ENCODE measurements at places on chromosomes 4 and X.

DNA sequence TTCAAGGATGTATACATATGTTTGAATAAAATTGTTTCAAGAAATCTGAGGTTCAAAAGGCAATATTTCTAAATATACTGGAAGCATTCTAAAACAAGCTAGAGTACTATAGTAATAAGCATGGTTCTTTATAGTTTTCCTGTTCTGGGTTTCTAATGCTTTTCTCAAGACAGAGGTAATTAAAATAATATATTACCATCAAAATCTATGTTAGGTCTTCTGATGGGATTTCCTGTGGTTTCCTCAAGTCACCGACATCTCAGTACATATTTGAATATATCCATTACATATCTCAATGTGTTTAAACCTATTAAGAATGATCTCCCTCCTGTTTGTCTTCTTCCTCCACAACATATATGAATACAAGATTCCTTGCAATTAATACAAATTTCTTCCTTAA, 25.6 kb downstream of the ARSJ start:
- no peak for DNase-seq

- DNase-seq: peak; percentile 35
Measured at GRCh38 chrX:133444952-133445831, 29.9 kb upstream of the GPC4 start.

DNA sequence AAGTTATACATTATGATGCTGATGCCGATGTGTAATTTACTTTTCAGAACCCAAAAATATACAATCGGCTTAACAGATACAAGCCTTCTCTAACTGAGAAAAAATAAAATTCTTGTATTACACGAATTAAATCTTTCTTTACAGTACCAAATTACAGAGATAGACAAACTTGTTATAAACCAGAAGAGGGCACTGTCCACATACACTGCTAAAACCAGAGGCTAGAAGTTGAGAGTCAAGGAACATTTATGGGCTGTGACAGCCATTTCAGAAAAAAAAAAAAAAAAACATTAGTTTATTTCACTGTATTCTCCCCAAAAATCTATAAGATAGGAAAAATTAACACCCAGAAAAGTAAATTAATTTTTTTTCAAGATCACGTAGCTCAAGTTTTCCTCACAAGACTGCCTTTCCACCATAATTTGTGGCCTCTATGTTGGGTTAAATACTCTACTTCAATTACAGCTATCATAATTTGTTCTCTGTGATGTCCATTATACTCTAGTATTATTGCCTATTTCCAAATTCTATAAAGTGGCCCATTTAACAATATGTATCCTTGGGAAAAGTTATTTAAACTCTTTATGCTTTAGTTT, 12.0 kb downstream of the EREG start:
- peak; percentile 56 for DNase-seq

GRCh38 chr4:151664289-151664688, 96.5 kb downstream of the GATB start:
- DNase-seq: no peak

DNA sequence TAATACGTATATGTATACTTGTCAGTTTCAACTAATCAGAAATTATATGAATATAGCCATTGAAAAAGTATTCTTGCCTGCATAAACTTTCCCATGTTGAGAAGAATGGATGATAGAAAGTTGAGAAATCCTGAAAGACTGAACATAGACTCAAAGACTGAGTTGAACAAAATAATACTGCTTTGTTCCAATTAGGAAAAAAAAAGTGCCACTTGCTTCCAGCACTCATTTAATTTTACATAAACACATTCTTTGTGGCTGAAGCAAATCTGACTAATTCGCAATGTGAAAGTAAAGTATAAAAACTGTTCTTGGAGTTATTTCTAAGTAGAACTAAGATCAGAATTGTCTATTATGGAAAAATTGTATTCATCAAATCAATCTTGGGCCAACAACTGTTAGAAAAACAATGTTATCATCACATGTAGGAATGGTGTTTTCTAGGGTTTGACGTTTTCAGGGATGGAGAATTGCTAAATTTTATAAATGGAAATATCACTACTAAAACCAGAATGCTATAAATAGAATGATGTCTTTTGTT, 2334.6 kb downstream of the PCDH7 start:
- no peak for DNase-seq

- no peak for DNase-seq
Measured at GRCh38 chr4:53161787-53162433, 204.0 kb downstream of the SCFD2 start.

GRCh38 chr4:41514766-41515481, 23.0 kb upstream of the LIMCH1 start:
- DNase-seq: peak; percentile 89

GRCh38 chrX:20374900-20375438, 108.3 kb upstream of the RPS6KA3 start:
- peak; percentile 89 for DNase-seq

DNA sequence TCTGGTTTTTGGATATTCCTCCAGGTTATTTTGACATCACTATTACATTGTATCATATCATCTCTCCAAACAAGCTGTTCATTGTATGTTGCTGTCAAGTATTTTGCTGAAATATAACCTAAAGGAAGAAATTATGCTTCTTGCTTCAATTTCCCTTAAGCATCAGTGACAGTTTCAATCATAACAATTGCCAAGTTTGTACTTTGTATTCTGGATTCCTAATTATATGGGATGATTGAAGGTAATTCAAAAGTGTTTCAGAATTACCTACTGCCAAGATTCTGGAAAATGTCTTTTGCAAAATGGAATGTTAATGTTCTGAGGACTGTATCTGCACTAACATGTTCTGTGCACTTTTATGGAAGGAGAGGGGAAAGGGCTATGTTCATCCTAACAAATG, 228.7 kb downstream of the PRDM5 start:
- no peak for DNase-seq

GRCh38 chr4:103098341-103098740, 1.3 kb downstream of the BDH2 start:
- DNase-seq: no peak

- DNase-seq: no peak
Measured at GRCh38 chr4:128141866-128142265, 80.8 kb downstream of the LARP1B start.

DNA sequence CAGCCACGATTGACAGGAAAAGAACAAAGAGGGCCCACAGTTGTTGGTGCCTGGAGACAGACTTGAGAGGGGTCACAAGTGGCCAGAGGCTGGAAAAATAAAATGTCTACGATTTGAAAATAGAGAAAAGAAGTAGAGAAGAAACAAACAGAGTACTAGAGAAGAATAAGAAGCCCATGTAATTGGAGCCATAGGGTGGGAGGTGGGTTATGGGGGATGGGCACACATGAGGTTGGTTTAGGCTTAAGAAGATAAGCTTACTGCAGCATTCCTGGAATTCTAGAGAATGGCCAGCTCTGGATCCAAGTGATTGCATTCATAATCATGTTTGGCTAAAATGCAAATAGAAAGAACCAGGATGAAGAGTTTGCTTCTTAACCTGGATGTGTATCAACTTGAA, 210.7 kb downstream of the MAML3 start:
- DNase-seq: no peak

DNA sequence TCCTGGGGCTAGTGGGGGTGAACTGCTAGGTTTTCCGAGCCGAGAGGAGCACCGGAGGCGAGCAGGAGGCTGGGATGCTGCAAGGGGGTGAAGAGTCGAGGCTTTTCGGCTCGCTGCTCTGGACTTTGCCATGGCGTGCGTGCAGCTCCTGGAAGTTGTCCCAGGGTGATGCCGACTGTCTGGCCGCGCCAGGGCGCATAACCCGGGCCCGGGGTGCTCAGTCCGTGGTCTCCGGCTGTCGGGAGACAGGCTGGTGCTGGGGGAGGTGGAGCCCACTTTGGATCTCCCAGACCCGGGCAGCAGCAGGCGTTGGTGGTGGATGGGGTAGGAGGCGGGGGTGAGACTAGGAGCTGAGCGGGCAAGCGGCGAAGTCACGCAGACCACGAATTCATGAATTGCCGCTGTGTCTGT, 793 bp downstream of the GRIA3 start:
- no peak for DNase-seq

GRCh38 chr4:110518889-110519490, 43.0 kb downstream of the ENPEP start:
- DNase-seq: peak; percentile 23

DNA sequence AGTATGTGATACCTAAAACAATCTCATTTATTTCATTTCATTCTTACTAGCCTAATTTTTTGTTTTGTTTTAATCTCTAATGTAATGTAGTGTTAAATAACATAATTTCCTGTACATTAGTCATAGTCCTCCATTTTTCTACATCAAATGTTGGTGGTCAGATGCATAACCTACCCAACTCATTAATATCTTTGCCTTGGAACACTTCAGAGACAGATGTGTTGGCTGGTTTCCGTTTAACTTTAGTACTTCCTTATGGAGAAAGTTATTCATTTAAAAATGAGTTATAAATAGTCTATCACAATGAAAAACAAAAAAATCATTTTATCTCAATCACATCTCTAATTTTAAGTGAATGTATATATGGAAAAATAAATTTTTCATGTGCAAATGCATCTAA, 190.2 kb downstream of the ANTXR2 start:
- DNase-seq: no peak

- DNase-seq: no peak
Measured at GRCh38 chrX:48793935-48794334, 7.5 kb downstream of the GATA1 start.

DNA sequence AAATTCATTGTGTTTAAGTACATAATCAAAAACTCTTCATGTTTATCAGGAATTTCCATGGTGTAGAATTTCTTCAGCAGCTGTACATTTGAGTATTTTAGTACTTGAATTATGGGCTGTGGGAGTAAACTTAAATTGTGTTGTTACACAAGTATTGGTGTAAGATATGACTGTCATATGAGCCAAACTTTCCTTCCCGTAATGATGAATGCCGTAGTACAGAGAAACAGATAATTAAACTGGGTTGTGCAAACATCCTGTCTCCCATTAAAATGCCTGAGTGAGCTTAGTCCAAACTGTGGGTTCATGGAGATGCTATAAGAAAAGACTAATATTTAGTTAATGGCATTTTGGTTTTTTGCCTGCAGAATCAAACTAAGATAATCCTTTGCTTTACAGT, 159.2 kb downstream of the SLC4A4 start:
- no peak for DNase-seq

DNA sequence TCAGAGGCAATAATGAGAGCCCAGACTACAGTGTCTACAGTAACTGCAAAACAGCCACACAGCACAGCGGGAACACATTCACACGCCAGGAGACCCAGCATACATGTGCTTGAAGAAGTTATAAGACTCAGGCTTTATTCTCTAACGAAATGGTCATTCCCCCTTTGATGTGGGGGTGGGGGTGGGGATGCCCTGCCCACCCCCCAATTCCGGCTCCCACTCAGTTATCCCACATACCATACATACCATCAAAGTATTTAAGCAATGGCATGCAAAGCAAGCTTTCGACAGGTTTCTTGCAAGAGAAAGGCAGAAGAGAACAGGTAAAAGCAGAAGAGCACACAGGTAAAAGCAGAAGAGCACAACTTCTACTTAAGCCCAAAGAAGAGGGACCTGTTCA, 3.6 kb downstream of the MECP2 start:
- DNase-seq: no peak

DNA sequence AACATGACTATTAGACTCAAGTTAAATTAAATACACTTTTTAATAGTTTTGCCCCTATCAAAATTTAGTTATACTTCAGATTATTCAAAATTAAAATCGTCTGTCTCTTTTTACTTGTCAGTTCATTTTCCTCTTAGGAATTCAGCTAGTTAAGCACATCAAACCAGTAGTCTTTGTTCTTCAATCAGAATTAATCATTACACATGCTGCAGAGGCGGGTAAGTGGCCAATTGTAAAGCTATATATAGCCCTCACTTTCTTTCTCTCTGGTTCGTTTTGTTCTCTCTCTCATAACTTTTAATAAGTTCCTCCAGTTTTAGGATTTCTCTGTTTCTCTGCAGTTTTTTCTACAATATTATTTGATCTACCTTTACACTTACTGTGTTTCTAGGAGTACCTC, 359.1 kb upstream of the PABPC4L start:
- DNase-seq: no peak

GRCh38 chrX:130649738-130650137, 248.0 kb downstream of the RBMX2 start:
- no peak for DNase-seq

DNA sequence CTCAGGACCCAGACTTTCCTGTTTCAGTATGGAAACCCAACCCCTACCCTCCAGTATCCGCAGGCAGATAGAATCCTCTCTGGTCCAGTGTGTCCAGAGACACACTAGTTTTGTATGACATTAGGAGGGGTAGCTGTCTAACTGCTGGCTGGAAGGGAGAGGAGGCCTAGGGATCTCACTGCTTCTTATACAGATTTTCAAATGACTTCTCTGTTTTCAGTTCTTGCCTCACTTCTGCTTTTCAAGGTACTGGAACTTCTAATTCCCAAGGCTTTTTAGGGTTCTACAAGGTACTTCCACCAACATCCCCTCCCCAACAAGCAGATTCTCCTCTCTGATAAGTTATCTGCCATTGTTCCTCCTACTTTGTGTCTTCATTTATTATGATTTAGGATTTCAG, 6.1 kb downstream of the SGCB start:
- peak; percentile 48 for DNase-seq

GRCh38 chr4:106718548-106718947, 317.6 kb downstream of the DKK2 start:
- no peak for DNase-seq

GRCh38 chr4:82577451-82577850, 15.7 kb upstream of the TMEM150C start:
- no peak for DNase-seq

DNA sequence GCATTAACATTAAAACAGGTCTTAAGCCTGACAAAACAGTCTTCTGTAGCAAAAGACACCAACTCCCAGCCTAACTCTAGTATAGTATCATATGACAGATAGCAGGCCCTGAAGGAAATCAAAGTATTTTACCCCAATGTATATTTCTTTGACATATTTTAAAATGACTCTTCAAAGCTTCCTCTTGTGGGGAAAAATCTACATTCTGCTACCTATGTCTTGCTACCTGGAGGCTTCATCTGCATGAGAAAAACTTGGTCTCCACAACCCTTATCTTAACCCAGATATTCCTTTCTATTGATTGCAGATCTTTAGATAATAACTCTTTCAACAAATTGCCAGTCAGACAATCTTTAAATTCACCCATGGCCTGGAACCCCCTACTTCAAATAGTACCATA, 1620.4 kb downstream of the PCDH7 start:
- no peak for DNase-seq

- DNase-seq: no peak
Measured at GRCh38 chr4:78551420-78552351, at the start of gene ANXA3. TSS of gene ANXA3 (plus strand) at chr4:78551770. CDS start at chr4:78554474, 2,704 bp downstream.

GRCh38 chrX:72659723-72660122, 54.4 kb downstream of the PHKA1 start:
- no peak for DNase-seq

DNA sequence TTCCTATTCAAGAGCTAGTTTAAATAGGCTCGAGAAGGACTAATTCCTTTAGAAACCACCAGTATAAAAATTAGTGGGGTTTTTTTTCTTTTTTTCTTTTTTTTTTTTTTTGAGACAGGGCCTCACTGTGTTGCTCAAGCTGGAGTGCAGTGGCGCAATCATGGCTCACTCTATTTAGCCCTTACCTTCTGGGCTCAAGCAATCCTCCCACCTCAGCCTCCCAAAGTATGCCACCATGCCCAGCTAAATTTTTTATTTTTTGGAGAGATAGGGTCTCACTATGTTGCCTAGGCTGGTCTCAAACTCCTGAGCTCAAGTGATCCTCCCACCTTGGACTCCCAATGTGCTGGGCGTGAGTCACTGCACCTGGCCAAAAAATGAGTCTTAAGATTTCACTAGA, 52.8 kb downstream of the APOO start:
- peak; percentile 27 for DNase-seq

Measured in MV-4-11 (cell line).